Fibroblast of mammary gland (primary cell): ENCODE measurements at places on chromosomes 12 and 14.
A peak's percentile ranks its signal among the peaks of the same experiment; 100 is the strongest.

DNA sequence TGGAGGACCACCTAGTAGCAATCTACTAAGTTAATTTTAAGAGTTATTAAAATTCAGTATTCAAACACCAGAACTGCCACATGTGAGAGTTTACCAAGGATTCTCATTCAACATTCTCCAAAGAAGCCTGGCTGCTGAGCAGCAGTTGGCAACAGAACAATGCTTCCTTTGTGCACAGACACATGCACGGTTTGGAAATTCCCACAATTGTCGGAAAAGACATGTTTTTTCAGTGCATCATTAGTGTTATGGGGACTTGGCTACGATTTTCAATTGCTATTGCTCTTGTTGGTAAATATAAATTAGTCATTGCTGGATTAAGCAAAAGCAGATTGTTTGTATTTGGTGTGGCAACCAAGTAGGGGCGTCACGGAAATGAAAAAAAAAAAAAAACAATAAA is 22.2 kb downstream of the ST8SIA1 start:
- DNase-seq: peak; percentile 78

- DNase-seq: no peak
Observed at GRCh38 chr12:103422328-103422727, 73.4 kb downstream of the C12orf42 start.

GRCh38 chr12:106564678-106565329 is 18.0 kb upstream of the RFX4 start:
- no peak for DNase-seq

DNA sequence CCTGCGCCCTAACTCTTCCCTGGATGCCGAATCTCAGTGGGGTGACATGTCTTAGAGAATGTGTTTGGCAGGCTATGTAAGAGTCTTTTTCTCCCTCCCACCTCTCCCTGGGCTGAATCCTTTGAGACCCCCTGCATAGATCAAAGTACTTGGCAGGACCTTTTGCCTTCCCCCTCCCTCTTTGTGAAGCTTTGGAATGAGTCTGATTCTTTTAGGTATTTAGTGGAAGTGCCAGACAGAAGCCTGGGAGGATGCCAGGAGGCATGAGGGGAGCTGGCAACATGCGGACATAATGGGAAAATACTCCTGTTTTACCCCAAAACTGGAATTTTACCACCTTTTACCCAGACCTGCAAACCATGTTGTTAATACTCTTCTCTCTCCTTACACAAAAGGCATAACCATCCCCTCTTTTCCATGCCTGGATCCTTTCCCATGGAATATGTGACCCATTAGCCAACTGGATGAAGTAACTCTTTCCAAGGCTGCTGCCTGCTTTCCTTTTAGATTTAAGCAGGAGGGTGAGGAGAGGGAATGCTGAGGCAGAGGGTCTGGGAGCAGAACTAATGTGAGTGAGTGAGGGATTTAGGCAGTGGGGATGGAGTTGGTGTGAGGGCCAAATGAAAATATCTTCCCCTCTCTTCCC is 41.7 kb downstream of the TTLL5 start:
- DNase-seq: peak; percentile 26

DNA sequence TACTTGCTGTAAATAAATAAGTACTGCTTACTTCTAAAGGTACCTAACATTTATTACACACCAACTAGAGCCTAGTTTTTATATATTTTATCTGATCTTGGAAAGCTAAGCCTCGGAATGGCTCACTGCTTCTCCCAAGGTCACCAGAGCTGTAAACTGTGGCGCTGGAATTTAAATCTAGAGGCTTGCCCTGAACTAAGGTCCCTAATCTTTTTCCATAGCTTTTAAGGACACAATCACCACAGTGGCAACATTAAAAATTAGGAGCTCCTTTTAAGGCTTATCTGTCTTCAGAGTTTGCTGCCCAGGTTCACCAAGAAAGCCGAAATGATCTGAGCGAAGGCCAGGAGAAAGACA is 670 bp downstream of the CCNB1IP1 start:
- no peak for DNase-seq

GRCh38 chr14:51680031-51680430 is 28.3 kb downstream of the FRMD6 start:
- DNase-seq: no peak

- DNase-seq: no peak
Observed at GRCh38 chr12:70185301-70185700, 57.9 kb upstream of the CNOT2 start.

DNA sequence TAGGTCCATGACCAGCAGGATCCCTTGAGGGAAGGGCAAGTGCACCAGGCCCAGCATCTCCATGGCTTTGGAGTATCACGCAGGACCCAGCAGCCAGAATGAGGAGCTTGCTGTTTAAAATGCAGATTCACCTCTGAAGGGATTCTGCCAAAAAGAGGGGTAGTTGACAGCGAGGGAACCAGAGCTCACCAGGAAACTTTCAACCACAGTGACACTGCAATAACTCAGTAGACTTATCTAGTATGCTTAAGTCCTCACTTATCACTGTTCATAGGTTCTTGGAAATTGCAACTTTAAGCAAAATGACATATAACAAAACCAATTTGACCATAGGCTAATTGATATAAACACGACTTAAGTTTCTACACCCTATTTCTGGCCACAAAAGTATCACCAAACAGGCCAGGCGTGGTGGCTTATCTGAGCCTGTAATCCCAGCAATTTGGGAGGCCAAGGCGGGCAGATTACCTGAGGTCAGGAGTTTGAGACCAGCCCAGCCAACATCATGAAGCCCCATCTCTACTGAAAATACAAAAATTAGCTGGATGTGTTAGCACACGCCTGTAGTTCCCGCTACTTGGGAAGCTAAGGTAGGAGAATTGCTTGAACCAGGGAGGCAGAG is 21.4 kb upstream of the CKAP4 start:
- no peak for DNase-seq

DNA sequence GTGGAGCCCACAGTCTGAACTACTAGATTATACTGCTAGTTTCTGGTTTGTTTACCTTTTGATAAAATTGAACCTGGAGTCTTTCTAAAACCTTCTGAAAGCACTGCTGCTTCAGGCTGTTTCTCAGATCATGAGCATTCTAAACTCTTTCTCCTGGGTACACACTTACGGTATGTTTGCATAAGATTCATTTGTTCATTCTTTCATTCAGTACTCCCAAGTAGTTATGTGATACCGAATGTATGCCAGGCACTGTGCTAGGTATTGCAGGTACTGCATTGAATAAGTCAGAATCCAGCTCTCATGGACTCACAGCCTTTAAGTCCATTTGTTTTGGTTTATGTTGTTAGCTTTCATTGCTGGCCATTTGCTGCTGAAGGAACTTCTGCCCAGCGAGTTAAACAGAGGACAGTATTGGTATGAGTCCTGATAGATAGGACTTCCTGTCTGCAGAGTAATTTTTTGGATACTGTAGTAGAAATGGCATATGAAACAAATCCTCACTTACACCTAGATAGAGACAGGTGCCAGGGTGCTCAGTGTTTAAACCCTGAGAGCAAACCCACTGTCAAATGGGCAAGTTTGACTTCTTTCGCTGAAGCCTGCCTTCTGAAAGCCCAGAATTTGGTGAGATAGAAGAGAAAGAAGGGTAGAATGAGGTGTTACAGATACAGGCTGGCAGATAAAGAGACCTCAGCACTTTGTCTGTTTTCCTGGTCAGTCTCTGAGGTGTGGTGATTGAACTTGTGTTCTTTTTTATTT is 2.1 kb downstream of the SUSD6 start:
- no peak for DNase-seq
